Common myeloid progenitor, CD34-positive (primary cell): ENCODE measurements at places on chromosomes 2 and 18.

DNA sequence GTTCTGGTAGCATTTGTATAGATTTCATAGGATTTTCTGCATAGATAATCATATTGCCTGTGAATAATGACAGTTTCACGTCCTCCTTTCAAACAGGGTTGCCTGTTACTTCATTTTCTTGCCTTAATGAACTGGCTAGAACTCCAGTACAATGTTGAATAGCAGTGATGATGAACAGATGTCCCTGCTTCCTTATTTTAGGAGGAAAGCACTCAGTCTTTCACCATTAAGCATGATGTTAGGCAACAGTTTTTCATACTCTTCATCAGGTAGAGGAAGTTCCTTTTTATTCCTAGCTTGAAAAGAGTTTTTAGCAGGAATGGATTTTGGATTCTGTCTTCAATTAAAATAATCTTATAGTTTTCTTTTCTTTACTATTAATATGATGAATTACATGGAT lies 39.7 kb downstream of the C2orf76 start:
- no peak overlapping the region for H3K27ac ChIP-seq
- no peaks in the 10 kb centered on the region for H3K36me3 ChIP-seq
- H3K4me3 ChIP-seq: no peak overlapping the region
- H3K27me3 ChIP-seq: no peaks in the 10 kb centered on the region
- H3K4me1 ChIP-seq: no peaks in the 10 kb centered on the region

DNA sequence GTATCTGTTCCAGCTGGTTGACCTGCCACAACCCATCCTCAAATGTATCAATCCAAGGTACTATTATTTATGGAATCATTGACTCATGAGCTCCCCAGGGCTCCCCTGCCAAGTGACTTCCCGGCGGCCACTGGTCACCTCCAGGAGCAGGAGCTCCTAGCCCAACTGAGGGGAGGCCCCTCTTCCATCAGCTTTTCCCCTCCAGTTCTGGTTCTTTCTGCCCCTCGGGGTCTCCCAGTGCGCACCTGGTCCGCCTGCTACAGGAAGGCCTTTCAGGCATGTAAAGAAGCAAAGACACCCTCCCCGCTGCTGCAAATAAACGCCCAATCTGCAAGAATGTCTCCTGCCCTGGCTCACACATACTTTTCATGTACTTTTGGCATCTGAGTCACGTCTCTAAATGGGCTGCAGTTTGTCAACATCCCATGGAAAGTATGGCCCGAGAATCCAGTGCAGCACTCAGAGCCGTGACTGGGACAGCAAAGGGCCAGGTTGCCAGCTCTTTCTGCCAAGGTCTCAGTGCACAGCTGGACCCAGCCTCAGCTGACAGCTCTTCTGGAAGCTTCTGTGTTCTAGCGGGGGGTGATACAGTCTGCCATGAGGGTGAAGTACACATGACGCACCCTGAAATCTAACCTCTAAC lies 41.4 kb downstream of the KLHL29 start:
- peaks cover 28% of the 10 kb centered on the region for H3K27me3 ChIP-seq
- H3K36me3 ChIP-seq: no peaks in the 10 kb centered on the region
- DNase-seq: no peak
- H3K27ac ChIP-seq: no peak overlapping the region

- no peaks in the 10 kb centered on the region for H3K27me3 ChIP-seq
- no peak overlapping the region for H3K4me3 ChIP-seq
- DNase-seq: no peak
- H3K36me3 ChIP-seq: no peaks in the 10 kb centered on the region
Measured at GRCh38 chr2:8357738-8358518, 323.9 kb upstream of the ID2 start.

DNA sequence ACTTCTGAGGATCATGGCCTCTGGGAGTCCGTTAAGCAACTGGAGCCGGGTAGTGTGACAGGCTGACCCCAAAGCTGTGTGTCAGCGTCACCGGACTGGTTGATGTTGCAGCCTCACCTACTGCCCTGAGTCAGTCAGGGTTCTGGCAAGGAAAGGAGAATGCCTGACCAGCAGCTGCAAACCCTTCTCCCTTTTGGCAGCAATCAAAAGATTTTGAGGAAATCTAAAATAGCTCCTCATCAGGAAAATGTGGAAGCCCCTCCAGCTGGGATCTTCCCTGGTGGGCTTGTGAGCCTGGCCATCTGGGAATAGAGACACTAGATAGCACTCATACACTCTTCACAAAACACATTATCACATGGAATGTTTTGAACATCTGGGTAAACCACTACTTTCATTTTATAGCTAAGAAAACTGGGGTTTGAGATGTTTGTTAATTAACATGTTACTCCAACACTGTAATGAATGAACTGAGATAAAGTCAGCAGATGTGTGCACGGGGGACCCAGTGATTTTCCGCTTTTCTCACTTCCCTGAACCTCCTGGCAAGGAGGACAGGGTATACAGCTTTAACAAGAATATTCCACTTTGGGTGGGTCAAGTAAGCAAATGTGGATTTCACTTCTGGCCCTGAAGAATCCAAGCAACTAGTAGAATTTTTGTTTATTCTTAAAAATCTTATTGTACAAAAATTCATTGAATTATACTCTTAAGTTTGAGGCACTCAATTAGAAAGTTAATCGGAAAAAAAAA lies 24.7 kb downstream of the CLUL1 start:
- no peaks in the 10 kb centered on the region for H3K27me3 ChIP-seq
- no peaks in the 10 kb centered on the region for H3K36me3 ChIP-seq

GRCh38 chr2:238165288-238165921 lies 6.6 kb downstream of the ERFE start:
- H3K4me1 ChIP-seq: peaks cover 11% of the 10 kb centered on the region
- H3K36me3 ChIP-seq: peaks cover 3% of the 10 kb centered on the region
- H3K4me3 ChIP-seq: no peak overlapping the region
- DNase-seq: no peak

DNA sequence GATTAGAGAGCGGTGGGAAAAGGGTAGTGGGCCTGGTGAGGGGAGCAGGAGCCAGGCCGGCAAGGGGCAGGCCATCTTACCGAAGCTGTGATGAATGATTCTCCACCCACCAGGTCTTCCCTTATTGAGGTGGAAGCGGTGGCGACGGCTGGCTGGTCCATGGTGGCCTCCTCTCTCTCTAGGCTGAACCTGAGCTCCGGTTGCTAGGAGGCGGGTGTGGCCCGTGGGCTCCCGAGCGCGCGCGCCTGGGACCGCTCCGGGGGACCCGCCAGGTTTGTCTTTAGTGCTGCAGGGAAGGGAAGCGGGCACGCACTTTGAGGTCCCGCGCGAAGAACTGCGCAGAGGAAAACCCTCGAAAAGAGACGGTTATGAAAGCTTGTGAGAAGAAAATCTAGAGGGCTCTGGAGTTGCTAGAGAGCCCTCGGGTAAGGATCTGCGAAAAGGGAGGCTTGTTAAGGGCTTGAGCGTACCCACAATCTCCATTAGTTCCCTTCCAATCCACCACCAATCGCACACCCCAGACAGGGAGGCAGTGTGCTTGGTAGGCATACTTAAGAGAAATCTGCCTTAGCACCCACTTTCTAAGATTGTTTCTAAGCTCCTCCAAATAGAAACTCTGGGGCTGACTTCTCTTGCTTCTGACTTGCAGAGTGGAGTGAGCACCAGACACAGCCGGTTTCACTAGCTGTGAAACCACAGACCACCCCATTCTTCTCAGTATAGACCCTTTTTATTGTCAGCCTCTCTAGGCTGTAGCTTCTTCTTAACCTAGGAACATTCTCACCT lies at the start of gene STPG4:
Gene STPG4, minus strand, starts transcription at position 218 of the 786 bp plus-strand sequence. Its CDS starts 57 bp downstream, at position 161.
- no peaks in the 10 kb centered on the region for H3K27me3 ChIP-seq
- peaks cover 13% of the 10 kb centered on the region for H3K36me3 ChIP-seq
- H3K4me3 ChIP-seq: no peak within 1 kb of the TSS
- H3K4me1 ChIP-seq: no peaks in the 10 kb centered on the region

DNA sequence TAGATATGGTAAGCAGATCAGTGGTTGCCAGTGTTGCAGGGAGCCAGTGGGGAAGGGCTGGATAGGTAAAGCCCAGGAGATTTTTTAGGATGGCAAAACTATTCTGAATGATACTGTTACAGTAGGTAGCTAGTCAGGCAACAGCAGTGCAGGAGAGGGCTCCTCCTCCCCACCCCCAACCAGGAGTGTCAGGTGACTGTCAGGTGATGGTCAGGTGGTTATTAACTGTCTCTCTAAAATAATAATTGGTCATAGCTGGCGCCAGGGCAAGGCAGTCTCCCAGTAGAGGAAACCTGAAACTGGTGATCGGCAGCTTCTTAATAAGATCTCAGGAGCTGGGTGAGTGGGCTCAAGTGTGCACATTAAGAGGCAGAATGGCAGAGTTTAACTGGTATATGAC lies 201.6 kb upstream of the PARD3B start:
- H3K4me1 ChIP-seq: no peaks in the 10 kb centered on the region
- no peak overlapping the region for H3K4me3 ChIP-seq
- H3K27ac ChIP-seq: no peak overlapping the region
- H3K27me3 ChIP-seq: no peaks in the 10 kb centered on the region
- H3K36me3 ChIP-seq: no peaks in the 10 kb centered on the region
- no peak for DNase-seq

- peaks cover 3% of the 10 kb centered on the region for H3K4me1 ChIP-seq
- no peaks in the 10 kb centered on the region for H3K27me3 ChIP-seq
- no peak overlapping the region for H3K27ac ChIP-seq
Measured at GRCh38 chr2:9646196-9647030, 15.6 kb upstream of the YWHAQ start.
